Bronchial epithelial cell (primary cell): ENCODE measurements at places on chromosomes 6 and 20. TPM values are rescaled to one million over a fixed set of nuclear protein-coding genes. Genes with fewer than 3 reads are reported as not detected.

CAPN11 gene
- not detected in 2 replicates for total RNA-seq

FAM8A1 gene
- 6.3 and 9.6 TPM in 2 replicates for total RNA-seq

PSORS1C2 gene
- total RNA-seq: not detected in 2 replicates

LY6G6D gene
- total RNA-seq: not detected in 2 replicates

PTPRT gene
- not detected in 2 replicates for total RNA-seq
